Frontal cortex (tissue), 4 donors: ENCODE measurements at places on chromosomes 5 and 9. TPM values are rescaled to one million over a fixed set of nuclear protein-coding genes. Genes with fewer than 3 reads are reported as not detected.

The PCDHGB1 gene
- 6.1 TPM for total RNA-seq

The BARX1 gene
- total RNA-seq = not detected

The DOCK8 gene
- total RNA-seq = 2.4 TPM

The C8G gene
- not detected for total RNA-seq
